Activated CD8-positive, alpha-beta T cell treated with anti-CD3 and anti-CD28 coated beads, Interleukin-2, amount 10 ng/mL, durations not matched to agents 7 days and 5 days (primary cell): ENCODE measurements at places on chromosomes 2 and 18.
A peak's percentile ranks its signal among the peaks of the same experiment; 100 is the strongest.

DNA sequence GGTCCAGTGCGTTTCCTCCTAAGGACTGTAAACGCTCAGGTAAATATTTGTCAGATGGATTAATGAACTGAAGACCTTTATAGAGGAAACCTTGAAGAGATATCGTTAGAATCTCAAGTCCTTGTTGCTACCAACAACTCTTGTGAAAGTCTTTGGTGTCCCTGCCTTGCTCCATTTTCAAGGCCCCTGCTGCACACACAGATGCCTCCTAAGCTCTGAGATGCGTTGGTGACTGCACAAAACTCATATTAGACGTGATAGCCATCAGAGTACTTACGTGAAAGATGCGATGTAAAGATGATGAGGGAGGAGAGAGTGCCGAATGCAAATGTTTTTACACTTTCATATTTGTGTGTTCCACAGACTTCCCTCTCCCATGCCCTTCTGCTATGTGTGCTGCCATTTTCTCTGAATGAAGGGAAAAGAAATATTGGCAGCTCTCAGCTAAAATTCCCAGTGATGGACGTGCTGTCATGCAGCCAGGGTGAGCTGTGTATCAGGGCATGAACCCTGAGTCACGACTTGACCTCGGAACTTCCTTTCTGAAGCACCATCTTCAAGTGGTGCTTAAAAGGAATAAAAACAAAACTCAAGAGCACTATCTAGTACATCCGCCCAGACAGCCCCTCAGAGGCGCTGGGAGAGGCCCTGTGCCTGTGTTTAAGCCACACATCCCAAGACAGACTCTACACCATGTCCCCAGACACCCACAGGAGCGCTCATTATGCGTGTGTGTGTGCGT, 117.4 kb downstream of the FAM210A start:
- DNase-seq: peak; percentile 65

DNA sequence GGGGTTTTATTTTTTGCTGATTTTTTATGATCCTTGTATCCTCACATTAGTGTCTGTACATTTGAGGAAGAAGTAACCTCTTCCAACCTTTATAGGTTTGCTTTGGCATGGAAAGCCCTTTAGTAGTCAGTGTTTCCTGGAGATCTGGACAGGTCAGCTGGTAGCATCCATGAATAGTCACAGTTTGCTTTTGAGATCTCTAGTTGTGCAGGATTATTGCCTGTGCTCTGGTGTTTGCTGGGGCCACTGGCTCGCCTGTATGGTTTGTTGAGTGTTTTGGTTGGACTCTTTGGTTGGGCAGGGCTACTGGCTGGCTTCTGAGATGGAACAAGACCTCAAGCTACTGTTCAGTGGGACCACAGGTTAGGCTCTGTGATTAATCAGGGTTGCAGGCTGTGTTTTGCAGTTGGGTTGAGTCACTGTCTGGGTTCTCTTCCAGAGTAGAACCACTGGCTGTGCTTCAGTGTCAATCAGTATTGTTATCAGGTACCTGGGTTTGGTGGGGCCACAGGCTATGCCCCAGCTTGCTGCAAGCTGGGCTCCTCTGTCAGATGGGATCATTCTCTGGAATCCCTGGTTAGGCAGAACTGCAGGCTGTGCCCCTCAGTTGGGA, 20.0 kb downstream of the SP140L start:
- DNase-seq: no peak

DNA sequence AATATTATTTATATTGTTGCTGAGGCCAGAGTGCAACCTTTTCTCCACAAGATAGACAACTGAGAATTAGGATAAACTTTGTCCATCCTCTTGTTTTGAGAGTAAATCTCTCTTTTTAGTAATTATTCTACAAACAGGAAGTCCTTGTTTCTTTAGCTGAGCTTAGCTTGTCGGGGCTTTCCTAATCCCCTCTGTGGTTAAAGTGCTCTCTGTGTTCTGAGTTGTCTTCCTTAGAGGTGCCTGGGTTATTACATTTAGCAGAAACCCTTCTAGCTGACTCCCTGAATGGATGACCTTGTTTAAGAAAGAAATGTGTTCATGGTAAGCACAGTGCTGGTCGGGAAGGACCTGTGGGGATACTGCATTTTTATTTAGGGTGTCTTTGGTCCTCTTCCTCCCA, 12.7 kb downstream of the USP39 start:
- DNase-seq: no peak

DNA sequence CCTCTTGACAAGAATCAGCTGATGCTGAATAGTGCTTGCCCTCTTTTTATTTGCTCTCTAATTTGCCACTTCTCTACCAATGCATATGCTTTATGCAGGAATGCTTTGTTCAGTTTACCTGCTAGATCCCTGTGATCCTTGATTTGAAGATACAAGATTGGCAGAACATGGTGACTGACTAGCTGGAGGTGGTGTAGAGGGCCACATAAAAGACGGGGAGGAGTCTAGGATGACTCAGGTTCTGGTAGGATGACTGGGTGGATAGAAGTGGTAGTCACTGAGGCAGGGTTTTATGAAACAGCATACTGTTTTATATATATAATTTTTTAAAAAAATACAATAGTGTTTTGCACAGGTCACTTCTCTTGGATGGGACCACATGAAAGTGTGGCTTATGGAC, 6.3 kb upstream of the ADGRF3 start:
- peak; percentile 30 for DNase-seq

DNA sequence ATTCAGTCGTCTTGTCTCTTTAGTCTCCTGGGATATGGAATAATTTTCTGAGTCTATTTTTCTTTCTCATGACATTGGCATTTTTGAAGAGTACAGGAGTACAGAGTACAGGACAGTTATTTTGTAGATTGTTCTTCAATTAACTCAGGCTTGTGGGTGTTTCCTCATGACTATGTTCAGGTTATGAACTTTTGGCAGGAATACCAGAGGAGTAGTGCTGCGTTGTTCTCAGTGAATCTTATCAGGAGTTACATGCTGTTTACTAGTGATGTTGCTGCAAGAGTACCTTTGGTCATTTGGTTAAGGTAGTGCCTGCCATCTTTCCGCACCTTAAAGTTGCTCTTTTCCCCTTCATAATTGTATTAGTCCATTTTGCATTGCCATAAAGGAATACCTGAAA, 41.3 kb upstream of the AGFG1 start:
- no peak for DNase-seq

DNA sequence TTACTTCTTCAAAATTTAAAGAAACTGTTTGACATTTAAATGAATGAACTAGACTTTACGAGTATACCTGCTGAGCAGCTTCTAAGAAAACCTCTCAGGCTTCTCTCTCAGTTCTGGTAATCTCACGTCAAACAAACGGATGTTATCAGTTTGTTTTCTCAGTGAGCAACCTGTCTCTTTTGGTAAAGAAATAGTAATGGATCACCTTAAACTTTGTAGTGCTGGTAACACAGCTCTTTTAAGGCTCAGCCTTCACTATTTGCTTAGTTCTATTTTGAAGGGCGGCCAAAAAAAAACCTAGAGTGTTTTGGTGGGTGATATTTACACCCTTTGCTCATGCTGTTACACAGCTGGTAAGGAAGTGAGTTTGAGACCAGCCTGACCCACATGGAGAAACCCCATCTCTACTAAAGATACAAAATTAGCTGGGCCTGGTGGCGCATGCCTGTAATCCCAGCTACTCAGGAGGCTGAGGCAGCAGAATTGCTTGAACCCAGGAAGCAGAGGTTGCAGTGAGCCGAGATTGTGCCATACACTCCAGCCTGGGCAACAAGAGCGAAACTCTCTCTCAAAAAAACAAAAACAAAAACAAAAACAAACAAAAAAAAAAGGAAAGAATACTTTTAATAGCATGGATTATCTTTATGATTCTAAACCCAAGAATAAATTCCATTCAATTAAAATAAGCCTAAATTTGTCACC, 15.9 kb downstream of the FN1 start:
- no peak for DNase-seq

DNA sequence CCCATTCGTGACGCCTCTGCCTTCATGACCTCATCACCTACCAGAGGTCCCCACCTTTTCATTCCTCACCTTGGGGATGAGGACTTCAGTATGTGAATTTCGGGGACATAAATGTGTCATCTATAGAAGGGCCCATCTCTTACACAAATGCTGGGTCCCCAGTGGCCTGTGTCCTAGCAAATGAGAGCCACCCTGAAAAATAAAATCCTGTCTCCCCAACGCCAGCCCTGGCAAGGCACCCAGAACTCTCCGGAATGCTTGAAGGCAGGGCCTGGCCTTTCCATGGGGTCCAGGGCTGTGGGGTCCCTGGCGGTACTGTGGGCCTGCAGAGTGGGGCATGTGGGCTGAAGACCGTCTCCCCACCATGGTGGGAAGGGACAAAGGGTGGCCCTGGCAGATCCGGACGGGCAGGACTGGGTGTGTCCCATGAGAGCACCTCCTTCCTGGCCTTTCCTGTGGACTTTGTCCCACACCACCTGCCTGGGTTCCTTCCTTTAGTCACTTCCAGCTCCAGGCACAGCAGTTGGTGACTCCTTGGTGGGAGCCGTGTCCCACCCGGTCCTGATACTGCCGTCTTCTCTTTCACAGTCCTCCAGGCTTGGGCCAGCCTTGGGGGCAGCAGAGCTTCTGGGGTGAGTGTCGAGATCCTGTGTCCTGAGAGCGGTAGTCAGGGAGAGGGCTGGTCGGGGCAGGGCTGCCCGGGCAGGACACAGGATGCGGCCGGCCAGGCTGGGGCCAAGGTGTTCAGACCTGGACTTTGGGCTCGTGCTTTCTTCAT, 18.6 kb downstream of the CAPN10 start:
- no peak for DNase-seq

GRCh38 chr18:58226429-58226828, 182.4 kb downstream of the NEDD4L start:
- no peak for DNase-seq
